Lower lobe of right lung (tissue), 2 donors: ENCODE measurements at places on chromosomes 13 and 19.

- no peaks in the 10 kb centered on the region for H3K36me3 ChIP-seq
- DNase-seq, result no peak
- H3K4me1 ChIP-seq, result no peaks in the 10 kb centered on the region
Measured at GRCh38 chr13:38590230-38590629, 96.6 kb upstream of the FREM2 start.

GRCh38 chr13:44818428-44818827 lies 170.8 kb downstream of the NUFIP1 start:
- no peak for DNase-seq
- H3K36me3 ChIP-seq, result no peaks in the 10 kb centered on the region
- no peaks in the 10 kb centered on the region for H3K27me3 ChIP-seq
- H3K27ac ChIP-seq, result no peak overlapping the region

GRCh38 chr19:52945652-52946321 lies 16.9 kb downstream of the ZNF816 start:
- H3K36me3 ChIP-seq, result peaks cover 3% of the 10 kb centered on the region
- H3K4me1 ChIP-seq, result peaks cover 17% of the 10 kb centered on the region
- no peaks in the 10 kb centered on the region for H3K27me3 ChIP-seq
- peak overlapping the region; percentile 36 for H3K27ac ChIP-seq
- no peak for DNase-seq

- H3K27me3 ChIP-seq, result no peaks in the 10 kb centered on the region
- H3K27ac ChIP-seq, result no peak overlapping the region
- no peaks in the 10 kb centered on the region for H3K36me3 ChIP-seq
- H3K4me1 ChIP-seq, result no peaks in the 10 kb centered on the region
- H3K4me3 ChIP-seq, result no peak overlapping the region
- no peak for DNase-seq
Measured at GRCh38 chr19:17755977-17756670, 4.8 kb downstream of the FCHO1 start.

GRCh38 chr19:6861683-6862286 lies 25.6 kb upstream of the ADGRE1 start:
- no peak overlapping the region for H3K4me3 ChIP-seq
- no peak for DNase-seq
- no peaks in the 10 kb centered on the region for H3K27me3 ChIP-seq
- H3K36me3 ChIP-seq, result no peaks in the 10 kb centered on the region
- H3K4me1 ChIP-seq, result peaks cover 8% of the 10 kb centered on the region

DNA sequence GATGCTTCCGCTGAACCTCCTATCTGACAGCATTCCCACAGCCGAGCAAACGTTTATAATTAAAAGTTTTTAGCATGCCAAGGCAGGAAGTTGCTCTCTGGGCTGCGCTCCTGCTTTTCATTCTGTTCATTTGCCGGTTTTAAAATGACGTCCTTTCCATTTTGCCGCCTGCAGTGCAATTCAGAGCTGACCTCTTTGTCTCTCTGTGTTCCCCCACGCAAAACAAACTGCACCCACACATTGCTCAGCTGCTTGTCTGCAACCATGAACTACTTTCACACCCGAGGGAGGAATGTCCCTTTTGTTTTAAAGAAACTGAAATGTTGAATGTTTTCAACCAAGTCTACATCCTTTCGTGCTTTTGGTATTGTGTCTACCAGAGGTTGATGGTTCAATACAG lies 416.5 kb downstream of the EFNB2 start:
- no peaks in the 10 kb centered on the region for H3K4me1 ChIP-seq
- H3K27me3 ChIP-seq, result no peaks in the 10 kb centered on the region
- H3K27ac ChIP-seq, result no peak overlapping the region
- no peak overlapping the region for H3K4me3 ChIP-seq
- H3K36me3 ChIP-seq, result no peaks in the 10 kb centered on the region

DNA sequence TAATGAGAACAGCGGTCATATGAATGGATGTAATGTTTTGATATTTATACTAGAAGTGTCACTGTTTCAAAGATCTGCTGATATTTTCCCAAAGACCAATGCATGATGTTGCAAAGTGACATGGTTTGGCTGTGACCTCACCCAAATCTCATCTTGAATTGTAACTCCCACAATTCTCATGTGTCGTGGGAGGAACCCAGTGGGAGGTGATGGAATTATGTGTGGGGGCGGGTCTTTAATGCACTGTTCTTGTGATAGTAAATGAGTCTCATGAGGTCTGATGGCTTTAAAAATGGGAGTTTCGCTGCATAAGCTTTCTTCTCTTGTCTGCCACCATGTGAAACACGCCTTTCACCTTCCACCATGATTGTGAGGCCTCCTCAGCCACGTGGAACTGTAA lies 98.3 kb downstream of the AKAP11 start:
- no peak overlapping the region for H3K27ac ChIP-seq
- DNase-seq, result no peak

GRCh38 chr13:49597043-49597641 lies 11.8 kb upstream of the RCBTB1 start:
- H3K27me3 ChIP-seq, result no peaks in the 10 kb centered on the region
- no peaks in the 10 kb centered on the region for H3K36me3 ChIP-seq
- no peak overlapping the region for H3K27ac ChIP-seq
- no peaks in the 10 kb centered on the region for H3K4me1 ChIP-seq

DNA sequence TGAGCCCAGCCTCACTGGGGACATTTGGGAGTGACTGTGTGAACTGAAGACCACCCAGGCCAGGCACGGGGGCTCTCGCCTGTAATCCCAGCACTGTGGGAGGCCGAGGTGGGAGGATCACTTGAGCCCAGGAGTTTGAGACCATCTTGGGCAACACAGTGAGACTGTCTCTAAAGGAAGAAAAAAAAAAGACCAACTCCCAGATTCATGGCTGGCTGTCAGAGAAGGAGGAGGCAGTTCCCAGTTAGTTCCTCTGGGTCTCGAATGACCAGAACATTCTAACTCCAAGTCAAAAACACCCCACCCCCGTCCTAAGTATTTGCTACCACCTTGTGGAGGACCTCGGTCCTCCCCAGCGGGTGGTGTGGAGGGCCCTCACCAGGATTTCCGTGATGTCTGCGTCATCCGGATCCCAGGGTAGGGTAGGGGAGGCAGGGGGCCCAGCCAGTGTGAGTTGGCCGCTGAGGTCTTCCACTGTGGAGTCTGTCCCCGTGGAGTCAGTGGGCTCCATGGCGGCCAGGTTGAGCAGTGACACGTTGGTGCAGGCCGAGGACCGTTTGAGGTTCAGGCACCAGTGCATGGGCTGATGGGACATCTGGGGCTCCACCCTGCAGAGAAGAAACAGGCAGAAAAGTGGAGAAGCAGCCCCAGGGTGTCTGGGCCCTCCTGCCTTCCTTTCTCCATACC lies 1.3 kb downstream of the TSKS start:
- peak overlapping the region; percentile 59 for H3K27ac ChIP-seq
- no peaks in the 10 kb centered on the region for H3K36me3 ChIP-seq
- DNase-seq, result no peak
- H3K4me1 ChIP-seq, result peaks cover 9% of the 10 kb centered on the region
- no peak overlapping the region for H3K4me3 ChIP-seq

GRCh38 chr13:99075268-99076191 lies 97.7 kb upstream of the DOCK9 start:
- no peak for DNase-seq
- no peak overlapping the region for H3K27ac ChIP-seq
- no peaks in the 10 kb centered on the region for H3K36me3 ChIP-seq
- no peaks in the 10 kb centered on the region for H3K27me3 ChIP-seq
- no peak overlapping the region for H3K4me3 ChIP-seq
- peaks cover 15% of the 10 kb centered on the region for H3K4me1 ChIP-seq

- no peak overlapping the region for H3K27ac ChIP-seq
- no peaks in the 10 kb centered on the region for H3K4me1 ChIP-seq
- DNase-seq, result no peak
- H3K27me3 ChIP-seq, result no peaks in the 10 kb centered on the region
- H3K4me3 ChIP-seq, result no peak overlapping the region
- no peaks in the 10 kb centered on the region for H3K36me3 ChIP-seq
Measured at GRCh38 chr13:99866781-99867180, 104.8 kb downstream of the ZIC5 start.

GRCh38 chr19:5587071-5587455 lies 19.3 kb upstream of the TINCR start:
- H3K4me3 ChIP-seq, result no peak overlapping the region
- no peak overlapping the region for H3K27ac ChIP-seq
- H3K27me3 ChIP-seq, result no peaks in the 10 kb centered on the region
- no peaks in the 10 kb centered on the region for H3K4me1 ChIP-seq
- DNase-seq, result no peak

- no peak overlapping the region for H3K4me3 ChIP-seq
- H3K36me3 ChIP-seq, result no peaks in the 10 kb centered on the region
- no peak for DNase-seq
- peaks cover 4% of the 10 kb centered on the region for H3K4me1 ChIP-seq
- no peaks in the 10 kb centered on the region for H3K27me3 ChIP-seq
Measured at GRCh38 chr13:110027470-110028240, 241.3 kb upstream of the IRS2 start.

- no peak for DNase-seq
- no peaks in the 10 kb centered on the region for H3K36me3 ChIP-seq
Measured at GRCh38 chr13:50286324-50286723, 271.1 kb downstream of the KCNRG start.

- H3K36me3 ChIP-seq, result peaks cover 19% of the 10 kb centered on the region
- H3K27me3 ChIP-seq, result peaks cover 6% of the 10 kb centered on the region
- H3K27ac ChIP-seq, result peak overlapping the region; percentile 99
- peak; percentile 93 for DNase-seq
- peak overlapping the region; percentile 66 for H3K4me3 ChIP-seq
Measured at GRCh38 chr19:58559275-58560006, 1.0 kb upstream of the UBE2M start.

DNA sequence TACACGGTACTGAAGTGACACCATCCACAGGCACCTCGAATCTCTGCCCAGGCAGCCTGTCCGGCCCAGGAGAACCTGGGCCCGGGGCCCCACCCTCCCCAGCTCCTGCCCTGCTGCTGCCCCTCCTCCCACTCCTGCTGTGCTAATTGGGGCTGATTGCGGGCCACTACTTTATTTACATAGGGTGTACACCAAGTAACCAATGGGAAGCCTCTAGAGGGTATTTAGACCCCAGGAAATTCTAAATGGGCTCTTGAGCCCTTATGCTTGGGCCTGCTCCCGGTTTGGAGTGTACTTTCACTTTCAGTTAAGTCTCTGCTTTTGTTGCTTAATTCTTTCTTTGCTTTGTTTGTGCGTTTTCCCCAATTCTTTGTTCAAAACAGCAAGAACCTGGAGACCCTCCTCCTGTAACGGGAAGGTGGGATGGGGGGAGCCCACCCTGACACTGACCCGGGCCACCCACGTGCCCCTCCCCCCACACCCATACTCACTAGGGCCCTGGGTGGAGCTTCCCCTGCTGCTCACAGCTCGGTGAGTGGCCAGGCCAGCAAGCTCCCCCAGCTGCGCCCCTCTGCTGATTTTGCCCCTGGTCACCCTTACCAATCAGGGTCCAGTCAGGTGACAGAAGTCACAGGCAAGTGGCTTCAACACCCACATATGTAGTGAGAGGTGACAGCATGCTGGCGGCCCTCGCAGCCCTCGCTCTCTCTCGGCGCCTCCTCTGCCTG lies 9.4 kb downstream of the SCGB2B2 start:
- no peaks in the 10 kb centered on the region for H3K27me3 ChIP-seq
- peak overlapping the region; percentile 39 for H3K4me3 ChIP-seq
- peaks cover 3% of the 10 kb centered on the region for H3K4me1 ChIP-seq
- H3K27ac ChIP-seq, result peak overlapping the region; percentile 79

DNA sequence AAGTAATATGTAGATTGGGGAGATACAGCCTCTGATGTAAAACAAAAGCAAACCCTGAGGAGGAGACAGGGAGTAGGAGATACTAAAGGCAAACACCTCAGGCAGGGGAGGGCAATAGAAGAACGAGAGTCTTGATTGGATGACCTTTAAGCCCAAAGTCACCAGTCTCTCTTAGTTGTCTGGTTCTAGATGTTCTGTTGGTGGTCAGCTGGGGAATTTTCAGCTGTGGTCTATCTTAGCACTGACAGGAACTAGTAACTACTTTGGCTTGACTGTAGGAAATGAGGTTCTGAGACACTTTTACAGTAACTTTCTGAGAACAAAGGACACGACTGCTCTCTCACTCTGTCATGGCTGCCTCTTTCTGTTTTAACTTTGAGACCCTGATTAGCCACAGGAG lies 290.7 kb upstream of the MIR17HG start:
- no peaks in the 10 kb centered on the region for H3K4me1 ChIP-seq
- no peaks in the 10 kb centered on the region for H3K36me3 ChIP-seq
- no peak overlapping the region for H3K4me3 ChIP-seq
- DNase-seq, result no peak
- H3K27me3 ChIP-seq, result no peaks in the 10 kb centered on the region

- H3K27ac ChIP-seq, result no peak overlapping the region
- no peaks in the 10 kb centered on the region for H3K27me3 ChIP-seq
- peaks cover 32% of the 10 kb centered on the region for H3K36me3 ChIP-seq
- H3K4me3 ChIP-seq, result no peak overlapping the region
- DNase-seq, result no peak
Measured at GRCh38 chr13:99351772-99352171, 44.6 kb upstream of the GPR183 start.

- no peaks in the 10 kb centered on the region for H3K4me1 ChIP-seq
- no peak for DNase-seq
- H3K27ac ChIP-seq, result no peak overlapping the region
- no peak overlapping the region for H3K4me3 ChIP-seq
- no peaks in the 10 kb centered on the region for H3K27me3 ChIP-seq
Measured at GRCh38 chr13:101127741-101128353, 288.5 kb downstream of the NALCN start.

GRCh38 chr19:5154129-5154798 lies 185.4 kb downstream of the KDM4B start:
- no peak for DNase-seq
- H3K4me1 ChIP-seq, result no peaks in the 10 kb centered on the region
- no peak overlapping the region for H3K4me3 ChIP-seq
- no peak overlapping the region for H3K27ac ChIP-seq
- peaks cover 32% of the 10 kb centered on the region for H3K36me3 ChIP-seq

DNA sequence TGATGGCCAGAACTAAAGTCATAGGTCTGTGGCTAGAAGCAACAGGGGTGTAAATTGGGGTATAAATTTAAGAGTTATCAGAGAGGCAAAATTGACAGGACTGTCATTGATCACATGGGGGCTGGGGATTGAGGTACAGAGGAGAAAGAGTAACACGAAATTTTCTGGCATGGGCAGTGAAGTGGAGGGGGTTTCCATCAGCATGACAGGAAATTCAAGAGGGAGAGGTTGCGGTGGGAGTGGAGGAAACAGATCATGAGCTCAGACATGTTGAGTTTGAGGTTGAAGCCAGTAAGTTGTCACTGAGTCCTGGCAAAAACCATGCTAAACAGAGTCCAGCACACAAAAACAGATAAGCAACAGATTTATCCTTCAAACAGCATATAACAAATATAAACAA lies 192.1 kb upstream of the TSC22D1 start:
- H3K36me3 ChIP-seq, result no peaks in the 10 kb centered on the region
- no peaks in the 10 kb centered on the region for H3K27me3 ChIP-seq
- peaks cover 10% of the 10 kb centered on the region for H3K4me1 ChIP-seq
- DNase-seq, result no peak

GRCh38 chr19:38710928-38711725 lies 33.1 kb downstream of the CAPN12 start:
- H3K36me3 ChIP-seq, result peaks cover 98% of the 10 kb centered on the region
- DNase-seq, result no peak
- H3K27ac ChIP-seq, result peak overlapping the region; percentile 24
- peaks cover 68% of the 10 kb centered on the region for H3K4me1 ChIP-seq
